Cardiac fibroblast (primary cell): ENCODE measurements at places on chromosomes 3 and 15.

DNA sequence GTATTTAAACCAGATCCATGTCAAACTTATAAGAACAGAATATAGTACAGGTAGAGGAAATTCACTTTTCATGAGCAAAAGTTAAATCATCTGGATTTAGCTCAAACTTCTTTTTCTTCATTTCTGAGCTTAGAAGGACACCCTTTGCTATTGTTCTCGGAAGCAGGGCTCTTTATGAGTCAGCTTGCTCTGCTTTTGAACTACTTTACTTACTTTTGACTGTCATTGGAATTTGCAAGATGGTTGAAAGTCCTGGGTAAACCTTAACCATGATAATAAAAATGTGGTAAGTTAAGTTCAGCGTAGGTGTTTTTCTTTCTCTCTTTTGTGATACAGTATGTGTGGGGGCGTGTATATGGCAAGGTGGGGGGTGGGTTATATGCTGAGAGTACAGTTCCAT, 312.7 kb upstream of the DPH6 start:
- peak; percentile 33 for DNase-seq

DNA sequence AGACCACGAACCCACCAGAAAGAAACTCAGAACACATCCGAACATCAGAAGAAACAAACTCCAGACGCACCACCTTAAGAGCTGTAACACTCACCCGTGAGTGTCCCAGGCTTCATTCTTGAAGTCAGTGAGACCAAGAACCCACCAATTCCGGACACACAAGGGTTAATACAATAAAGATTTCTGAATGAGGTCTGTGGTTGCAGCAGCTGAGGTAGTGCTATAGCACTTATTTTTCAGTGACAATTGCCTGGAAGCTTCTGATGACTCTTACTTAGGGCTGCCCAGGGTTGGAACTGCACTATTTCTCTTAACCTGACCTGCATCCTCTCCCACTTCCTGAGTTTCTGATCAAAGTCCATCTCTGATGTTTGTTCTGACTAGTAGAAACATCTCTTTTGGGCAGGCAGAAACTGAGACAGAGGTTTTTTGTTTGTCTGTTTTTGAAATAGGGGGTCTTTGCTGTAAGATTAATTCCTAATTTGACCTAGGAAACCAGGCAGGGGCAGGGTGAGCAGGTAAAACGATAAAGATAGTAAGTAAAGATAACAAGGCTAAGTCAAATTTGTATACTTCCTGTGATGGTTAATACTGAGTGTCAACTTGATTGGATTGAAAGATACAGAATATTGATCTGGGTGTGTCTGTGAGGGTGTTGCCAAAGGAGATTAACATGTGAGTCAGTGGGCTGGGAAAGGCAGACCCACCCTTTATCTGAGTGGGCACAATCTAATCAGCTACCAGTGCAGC, 169.1 kb downstream of the GAP43 start:
- DNase-seq: no peak

DNA sequence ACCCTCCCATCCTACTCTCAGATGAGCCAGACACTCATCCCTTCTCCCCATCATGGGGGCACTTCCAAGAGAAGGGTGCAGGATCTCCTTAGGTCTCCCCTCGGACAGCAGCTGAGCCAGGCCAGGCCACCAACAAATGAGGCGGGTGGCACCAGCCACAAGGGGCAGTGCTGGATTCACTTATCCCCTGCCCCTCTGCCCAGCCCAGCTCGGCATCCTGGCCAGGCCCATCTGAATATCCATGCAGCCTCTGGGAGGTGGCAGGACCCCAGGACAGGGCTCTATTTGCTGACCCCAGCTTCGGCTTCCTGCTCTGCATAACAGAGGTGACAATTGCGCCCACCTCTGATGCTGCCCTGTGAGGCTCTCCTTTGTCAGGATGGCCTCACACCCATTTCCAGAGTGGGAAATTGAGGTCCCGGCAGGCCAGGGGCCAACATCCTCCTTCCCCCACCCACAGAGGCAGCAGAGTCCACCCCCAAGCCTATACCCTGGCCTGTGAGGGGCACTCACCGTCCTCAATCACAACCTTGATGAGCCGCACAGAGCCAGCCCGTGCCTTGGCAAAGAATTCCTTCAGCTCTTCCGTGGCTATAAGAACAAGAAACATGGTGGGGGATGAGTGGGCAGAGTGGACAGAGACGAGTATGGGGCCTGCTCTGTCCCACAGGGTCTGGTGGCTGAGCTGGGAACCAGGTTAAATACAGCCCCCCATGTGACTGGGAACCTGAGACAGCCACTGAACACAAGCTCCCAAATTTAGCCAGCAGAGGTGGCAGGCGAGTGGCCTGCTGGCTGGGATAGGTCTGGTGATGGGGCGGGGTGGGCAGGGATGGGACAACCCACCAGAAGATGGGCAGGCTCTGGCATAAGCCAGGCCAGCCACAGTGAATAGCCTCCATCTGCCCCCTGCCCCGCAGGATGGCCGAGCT, 4.2 kb downstream of the TWF2 start:
- DNase-seq: no peak

DNA sequence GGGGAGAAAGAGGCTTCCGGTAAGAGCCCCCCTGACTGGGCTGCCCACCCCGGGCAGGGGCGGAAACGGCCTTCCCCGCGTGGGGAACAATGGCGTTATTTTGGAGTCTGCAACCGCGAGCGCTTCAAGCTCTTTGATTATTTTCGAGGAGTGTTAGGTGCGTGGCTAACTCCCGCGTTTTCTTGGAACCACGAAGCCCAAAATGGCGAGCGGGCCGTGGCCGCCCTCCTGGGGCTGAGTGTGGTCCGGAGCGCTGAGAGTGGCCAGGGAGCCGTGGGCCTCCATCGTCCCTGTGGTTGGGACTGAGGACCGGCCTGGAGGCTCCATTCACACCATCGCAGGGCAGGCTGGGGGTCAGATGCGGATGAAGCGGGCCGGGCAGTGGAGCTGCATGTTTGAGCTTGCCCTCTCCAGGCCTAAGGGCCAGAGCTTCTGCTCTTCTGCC, 44.6 kb upstream of the POLG start:
- DNase-seq: no peak

GRCh38 chr3:113054552-113054951, 63.8 kb downstream of the GTPBP8 start:
- DNase-seq: peak; percentile 92

- DNase-seq: peak; percentile 64
Observed at GRCh38 chr3:158768361-158768787, 33.5 kb upstream of the MFSD1 start.

- peak; percentile 25 for DNase-seq
Observed at GRCh38 chr3:141769221-141769894, 6.2 kb downstream of the GRK7 start.

DNA sequence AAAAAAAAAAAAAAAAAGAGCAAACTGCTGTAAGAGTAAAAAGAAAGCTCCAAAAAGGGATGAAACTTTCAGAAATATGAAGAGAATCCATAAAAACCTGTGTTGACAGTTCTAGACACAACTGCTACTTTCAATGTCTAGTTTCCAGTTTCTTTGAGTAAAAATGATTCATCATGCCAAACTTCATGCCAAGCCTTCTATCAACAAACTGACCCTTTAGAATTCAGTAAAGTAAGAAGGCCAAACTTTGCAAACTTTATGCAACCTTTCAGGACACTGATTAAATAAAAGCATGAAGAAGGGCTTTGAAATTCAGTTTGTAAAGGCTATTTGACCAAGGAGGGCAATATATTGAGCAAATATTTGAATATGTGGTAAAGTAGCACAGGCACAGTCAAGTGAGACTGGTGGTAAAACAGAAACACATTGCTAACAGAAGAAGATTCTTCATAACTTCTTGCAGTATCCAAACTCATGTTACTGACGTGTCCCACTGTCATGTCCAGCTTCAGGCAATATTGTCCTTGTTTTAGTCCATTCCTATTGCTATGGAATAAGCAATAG, 56.3 kb upstream of the CFAP20DC start:
- DNase-seq: no peak

DNA sequence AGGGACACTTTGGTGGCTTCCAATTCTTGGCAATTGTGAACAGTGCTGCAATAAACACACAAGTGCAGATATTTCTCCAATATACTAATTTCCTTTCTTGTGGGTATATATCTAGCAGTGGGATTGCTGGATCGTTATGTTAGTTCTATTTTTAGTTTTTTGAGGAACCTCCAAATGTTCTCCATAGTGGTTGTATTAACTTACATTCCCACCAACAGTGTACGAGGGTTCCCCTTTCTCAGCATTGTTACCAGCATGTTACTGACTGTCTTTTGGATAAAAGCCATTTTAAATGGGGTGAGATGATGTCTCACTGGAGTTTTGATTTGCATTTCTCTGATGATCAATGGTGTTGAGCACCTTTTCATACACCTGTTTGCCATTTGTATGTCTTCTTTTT, 92.8 kb downstream of the DAPK2 start:
- no peak for DNase-seq

DNA sequence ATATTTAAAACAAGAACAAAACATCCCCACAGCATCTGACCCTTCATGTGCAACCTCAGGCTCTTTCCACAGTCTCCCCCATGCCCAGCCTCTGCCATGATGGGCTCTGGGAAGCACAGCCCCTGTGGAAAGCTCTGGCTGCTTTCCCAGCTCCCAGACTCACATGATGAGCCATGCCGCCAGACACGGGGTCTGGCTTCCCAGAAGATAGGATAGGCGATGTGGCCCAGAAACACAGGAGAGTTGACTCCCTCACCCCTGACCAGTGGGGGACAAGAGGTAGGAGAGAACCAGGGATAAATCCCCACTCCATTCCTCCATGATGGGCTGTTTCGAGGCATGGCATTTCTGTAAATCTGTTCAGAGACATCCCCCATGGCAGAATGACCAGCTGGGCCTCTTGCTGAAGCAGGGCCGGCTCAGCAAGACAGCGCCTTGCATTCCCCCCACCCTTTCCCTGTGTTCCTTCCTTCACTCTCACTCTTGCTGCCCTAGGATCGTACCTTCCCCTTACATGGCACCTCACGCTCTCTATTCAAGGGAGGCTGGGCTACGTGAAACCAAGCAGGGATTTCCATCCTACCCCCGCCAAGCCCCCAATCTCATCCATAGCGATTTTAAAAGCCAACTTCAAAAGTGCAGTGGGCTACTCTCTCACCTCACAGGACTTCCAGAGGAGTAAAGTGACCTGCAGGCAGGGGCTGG, 192.4 kb downstream of the ABHD5 start:
- DNase-seq: no peak

DNA sequence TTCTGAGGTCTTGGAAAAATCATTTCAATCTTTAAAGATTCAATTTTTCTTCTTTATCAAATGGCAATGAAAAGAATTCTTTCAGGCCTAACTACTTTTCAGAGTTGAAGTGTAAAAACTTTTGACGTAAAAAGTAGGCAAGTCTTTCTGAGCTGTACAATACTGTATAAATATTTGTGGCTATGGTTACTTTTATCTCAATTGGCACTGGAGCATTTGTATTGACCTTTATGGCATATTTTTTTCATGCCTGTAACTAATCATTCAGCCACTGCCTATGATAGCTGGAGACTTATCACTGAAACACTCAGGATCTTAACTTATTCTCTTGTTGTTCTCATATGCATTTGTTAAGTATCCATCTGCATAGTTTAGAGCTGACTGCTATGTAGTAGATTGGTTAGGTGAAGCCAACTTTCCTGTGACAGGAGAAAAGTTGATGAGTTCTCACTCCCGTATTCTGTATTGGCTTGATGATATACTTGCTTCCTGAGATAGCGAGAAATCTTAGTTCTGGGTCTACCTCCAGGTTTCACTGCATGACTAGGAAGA, 290.4 kb upstream of the TBL1XR1 start:
- DNase-seq: peak; percentile 64

- DNase-seq: peak; percentile 86
Observed at GRCh38 chr3:11392014-11392859, 120.0 kb downstream of the ATG7 start.
